ENCODE measurements at places on chromosomes 16 and 17.
A peak's percentile ranks its signal among the peaks of the same experiment; 100 is the strongest.

GRCh38 chr16:24139282-24139681, 116.9 kb upstream of the CACNG3 start:
- no peak overlapping the region for H3K27ac ChIP-seq
- H3K27me3 ChIP-seq: no peaks in the 10 kb centered on the region
- peaks cover 8% of the 10 kb centered on the region for H3K4me1 ChIP-seq
- DNase-seq: no peak

- no peak for DNase-seq
- H3K27ac ChIP-seq: no peak overlapping the region
- H3K4me1 ChIP-seq: peaks cover 10% of the 10 kb centered on the region
- H3K36me3 ChIP-seq: no peaks in the 10 kb centered on the region
Measured at GRCh38 chr16:86982912-86983311, 334.3 kb downstream of the C16orf95 start.

DNA sequence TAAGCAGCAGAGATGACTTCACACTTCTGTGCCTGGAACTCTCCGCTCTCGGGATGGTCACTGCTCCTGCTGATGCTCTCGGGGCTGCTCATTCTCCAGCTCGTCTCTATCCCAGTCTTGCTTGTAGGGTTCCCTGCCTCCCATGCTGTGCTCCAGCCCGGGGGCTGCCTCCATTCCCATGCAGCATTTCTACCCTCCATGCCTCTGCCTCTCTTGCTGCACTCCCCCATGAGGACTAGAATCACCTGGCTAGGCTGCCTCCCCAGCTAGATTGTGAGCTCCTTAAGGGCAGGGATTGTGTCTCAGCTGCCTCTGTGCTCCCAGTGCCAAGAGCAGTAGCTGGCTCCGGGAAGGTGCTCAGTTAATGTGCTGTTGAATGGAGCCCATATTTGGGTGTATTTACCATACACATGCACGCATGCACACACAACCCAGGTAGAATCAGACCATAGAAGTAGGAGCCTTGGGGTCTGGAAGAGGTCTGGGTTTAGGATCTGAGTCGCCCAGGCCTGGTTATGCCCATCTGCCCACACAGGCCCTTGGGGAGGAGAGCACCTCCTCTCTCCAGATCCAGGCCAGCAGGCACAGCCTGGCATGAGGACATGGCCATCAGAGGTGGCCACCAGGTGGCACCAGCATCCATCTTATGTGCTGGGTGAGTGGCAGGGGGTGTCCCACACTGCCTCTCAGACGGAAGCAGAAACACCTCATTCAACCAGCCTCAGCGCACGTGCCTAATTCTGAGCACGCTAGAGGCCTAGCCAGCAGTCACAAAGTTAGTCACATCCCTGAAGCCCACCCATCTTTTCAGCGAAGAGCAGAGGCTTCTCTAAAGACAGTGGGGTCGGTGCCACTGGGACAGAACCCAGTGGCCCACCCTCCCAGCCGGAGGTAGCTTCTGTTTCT, 9.3 kb downstream of the GIT1 start:
- peaks cover 94% of the 10 kb centered on the region for H3K36me3 ChIP-seq
- H3K4me1 ChIP-seq: peaks cover 74% of the 10 kb centered on the region
- no peak for DNase-seq
- peak overlapping the region; percentile 25 for H3K27ac ChIP-seq

DNA sequence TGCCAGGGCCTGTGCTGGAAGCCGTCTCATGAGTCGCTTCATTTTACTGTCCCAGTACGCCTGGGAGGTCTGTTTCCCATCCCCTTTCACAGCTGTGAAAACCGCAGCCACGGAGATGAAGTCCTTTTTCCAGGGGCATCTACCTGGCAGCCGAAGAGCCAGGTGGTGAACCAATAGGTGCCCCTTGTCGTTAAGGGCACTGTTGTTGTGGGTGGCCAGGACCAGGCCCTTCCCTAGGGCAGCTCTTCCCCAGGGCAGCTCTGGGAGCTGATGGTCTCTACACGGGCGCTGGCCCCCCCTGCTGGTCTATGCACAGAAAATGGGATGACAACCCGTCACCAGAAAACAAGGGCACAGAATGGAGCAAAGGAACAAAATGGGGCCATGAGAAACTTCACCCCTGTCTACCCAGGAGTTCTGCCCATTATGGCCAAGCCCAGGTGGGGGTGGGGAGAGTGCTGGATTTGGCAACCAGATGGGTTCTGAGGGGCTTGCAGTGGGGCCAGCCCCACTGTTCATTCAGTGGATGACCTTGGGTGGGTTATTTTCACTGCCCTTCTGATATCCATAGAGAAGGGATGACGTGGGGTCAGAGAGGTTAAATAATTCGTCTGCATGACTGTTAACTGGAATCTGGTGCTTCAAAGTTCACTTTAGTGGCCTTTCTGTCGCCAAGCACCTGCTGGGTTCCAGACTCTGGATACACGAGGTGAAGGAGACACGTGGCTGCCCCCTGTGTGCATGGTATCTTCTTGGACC, 11.5 kb downstream of the RMI2 start:
- DNase-seq: no peak
- H3K4me1 ChIP-seq: no peaks in the 10 kb centered on the region
- H3K4me3 ChIP-seq: no peak overlapping the region
- no peaks in the 10 kb centered on the region for H3K27me3 ChIP-seq

- H3K4me3 ChIP-seq: no peak overlapping the region
- peaks cover 13% of the 10 kb centered on the region for H3K4me1 ChIP-seq
- no peak overlapping the region for H3K27ac ChIP-seq
- no peak for DNase-seq
- peaks cover 27% of the 10 kb centered on the region for H3K36me3 ChIP-seq
- no peaks in the 10 kb centered on the region for H3K27me3 ChIP-seq
Measured at GRCh38 chr16:68696514-68696913, 40.6 kb upstream of the CDH1 start.

GRCh38 chr16:57084257-57084770, 8.1 kb upstream of the CPNE2 start:
- H3K4me1 ChIP-seq: peaks cover 4% of the 10 kb centered on the region
- no peaks in the 10 kb centered on the region for H3K36me3 ChIP-seq
- no peak for DNase-seq
- no peaks in the 10 kb centered on the region for H3K27me3 ChIP-seq
- no peak overlapping the region for H3K4me3 ChIP-seq
- H3K27ac ChIP-seq: no peak overlapping the region

DNA sequence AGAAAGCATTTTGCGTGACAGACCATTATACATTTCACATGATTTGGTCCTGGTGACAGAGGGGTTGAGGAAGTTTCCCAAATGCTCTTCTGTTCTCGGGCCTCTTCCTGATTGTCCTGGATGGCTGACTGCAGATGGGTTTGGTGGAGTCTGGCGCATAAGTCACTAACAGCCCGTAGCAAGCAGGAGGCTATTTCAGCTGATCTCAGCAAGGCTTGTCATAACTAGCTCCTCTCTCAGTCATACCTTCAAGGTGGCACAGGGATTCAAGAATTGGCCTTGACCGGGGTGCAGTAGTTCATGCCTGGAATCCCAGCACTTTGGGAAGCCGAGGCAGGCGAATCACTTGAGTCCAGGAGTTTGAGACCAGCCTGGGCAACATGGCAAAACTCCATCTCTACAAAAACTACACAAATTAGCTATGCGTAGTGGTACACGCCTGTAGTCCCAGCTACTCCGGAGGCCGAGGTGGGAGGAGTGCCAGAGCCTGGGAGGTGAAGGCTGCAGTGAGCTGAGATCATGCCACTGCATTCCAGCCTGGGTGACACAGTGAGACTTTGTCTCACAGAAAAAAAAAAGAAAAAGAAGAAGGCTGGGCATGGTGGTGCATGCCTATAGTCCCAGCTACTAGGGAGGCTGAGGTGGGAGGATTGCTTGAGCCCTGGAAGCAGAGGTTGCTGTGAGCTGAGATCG, 68.9 kb upstream of the HAS3 start:
- no peaks in the 10 kb centered on the region for H3K36me3 ChIP-seq
- H3K4me1 ChIP-seq: no peaks in the 10 kb centered on the region
- H3K27ac ChIP-seq: no peak overlapping the region
- DNase-seq: no peak
- H3K27me3 ChIP-seq: no peaks in the 10 kb centered on the region

- H3K4me1 ChIP-seq: peaks cover 25% of the 10 kb centered on the region
- no peaks in the 10 kb centered on the region for H3K27me3 ChIP-seq
- H3K4me3 ChIP-seq: no peak overlapping the region
- H3K27ac ChIP-seq: no peak overlapping the region
- DNase-seq: no peak
- no peaks in the 10 kb centered on the region for H3K36me3 ChIP-seq
Measured at GRCh38 chr16:11605891-11606290, 19.2 kb upstream of the LITAF start.

DNA sequence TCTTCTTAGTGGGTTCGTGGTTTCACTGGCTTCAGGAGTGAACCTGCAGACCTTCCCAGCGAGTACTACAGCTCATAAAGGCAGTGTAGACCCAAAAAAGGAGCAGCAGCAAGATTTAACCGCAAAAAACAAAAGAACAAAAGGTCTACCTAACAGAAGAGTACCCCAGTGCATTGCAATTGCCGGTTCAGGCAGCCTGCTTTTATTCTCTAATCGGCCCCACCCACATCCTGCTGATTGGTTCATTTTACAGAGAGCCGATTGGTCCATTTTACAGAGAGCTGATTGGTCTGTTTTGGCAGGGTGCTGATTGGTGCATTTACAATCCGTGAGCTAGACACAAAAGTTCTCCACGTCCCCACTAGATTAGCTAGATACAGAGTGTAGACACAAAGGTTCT, 2.0 kb upstream of the ARRB2 start:
- DNase-seq: no peak
- H3K36me3 ChIP-seq: no peaks in the 10 kb centered on the region
- no peak overlapping the region for H3K4me3 ChIP-seq
- no peaks in the 10 kb centered on the region for H3K27me3 ChIP-seq
- peaks cover 36% of the 10 kb centered on the region for H3K4me1 ChIP-seq

- no peaks in the 10 kb centered on the region for H3K4me1 ChIP-seq
- DNase-seq: no peak
- H3K27ac ChIP-seq: no peak overlapping the region
- no peaks in the 10 kb centered on the region for H3K36me3 ChIP-seq
- H3K4me3 ChIP-seq: no peak overlapping the region
- H3K27me3 ChIP-seq: no peaks in the 10 kb centered on the region
Measured at GRCh38 chr17:35294756-35295155, 51.9 kb downstream of the SLFN5 start.

GRCh38 chr16:12588510-12588909, 215.2 kb downstream of the CPPED1 start:
- no peak for DNase-seq
- no peaks in the 10 kb centered on the region for H3K4me1 ChIP-seq
- no peaks in the 10 kb centered on the region for H3K36me3 ChIP-seq
- H3K27ac ChIP-seq: no peak overlapping the region
- H3K4me3 ChIP-seq: no peak overlapping the region

GRCh38 chr16:64159976-64160375, 961.9 kb downstream of the CDH11 start:
- H3K27me3 ChIP-seq: no peaks in the 10 kb centered on the region
- DNase-seq: no peak
- H3K4me3 ChIP-seq: no peak overlapping the region
- H3K36me3 ChIP-seq: no peaks in the 10 kb centered on the region

GRCh38 chr16:12900156-12900555, 1.2 kb upstream of the SHISA9 start:
- DNase-seq: peak; percentile 74
- no peak overlapping the region for H3K27ac ChIP-seq
- peak overlapping the region; percentile 22 for H3K4me3 ChIP-seq
- peaks cover 31% of the 10 kb centered on the region for H3K4me1 ChIP-seq

- H3K27ac ChIP-seq: peak overlapping the region; percentile 25
- DNase-seq: no peak
- H3K4me3 ChIP-seq: no peak overlapping the region
- peaks cover 36% of the 10 kb centered on the region for H3K4me1 ChIP-seq
Measured at GRCh38 chr17:75645889-75646637, 12.8 kb downstream of the SMIM5 start.

DNA sequence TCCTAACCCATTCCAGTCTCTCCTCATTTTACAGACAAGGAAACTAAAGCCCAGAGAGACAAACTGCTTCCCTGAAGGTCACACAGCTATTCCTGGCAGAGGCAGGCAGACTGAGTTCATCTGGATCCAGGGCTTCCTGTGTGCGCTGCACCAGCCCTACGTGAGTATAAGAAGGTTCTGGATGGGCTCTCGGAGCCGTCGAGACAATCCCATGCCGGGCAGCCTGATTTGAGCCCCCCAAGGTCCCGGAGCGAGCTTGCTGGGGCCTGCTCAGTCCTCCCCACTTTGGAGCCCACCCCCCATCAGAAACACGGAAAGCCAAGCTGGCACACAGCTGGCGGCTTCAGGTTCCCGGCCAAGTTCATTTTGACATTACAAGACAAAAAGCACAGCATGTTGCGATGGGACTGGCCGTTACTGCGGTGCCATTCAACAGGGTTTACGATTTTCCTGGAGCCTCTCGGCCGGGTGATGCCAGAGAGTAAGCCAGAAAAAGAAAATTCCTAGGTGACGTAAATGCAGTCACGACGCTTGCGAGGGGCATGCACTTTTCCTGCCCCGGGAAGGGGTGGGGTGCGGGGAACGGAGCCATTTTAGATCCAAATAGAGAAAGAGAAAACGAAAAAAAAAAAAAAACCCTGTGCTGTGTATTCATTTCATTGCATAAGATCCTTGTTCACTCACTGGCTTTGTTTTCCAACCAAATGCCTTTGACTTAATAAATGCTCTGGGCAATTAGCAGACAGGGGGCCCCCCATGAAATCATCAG, 167.1 kb upstream of the FOXF1 start:
- peaks cover 21% of the 10 kb centered on the region for H3K4me1 ChIP-seq
- H3K27ac ChIP-seq: no peak overlapping the region
- DNase-seq: no peak
- H3K36me3 ChIP-seq: no peaks in the 10 kb centered on the region
- no peak overlapping the region for H3K4me3 ChIP-seq
- H3K27me3 ChIP-seq: peaks cover 23% of the 10 kb centered on the region

- no peak for DNase-seq
- peaks cover 66% of the 10 kb centered on the region for H3K4me1 ChIP-seq
- peaks cover 4% of the 10 kb centered on the region for H3K27me3 ChIP-seq
- H3K27ac ChIP-seq: no peak overlapping the region
Measured at GRCh38 chr17:49512296-49513043, 17.4 kb downstream of the NGFR start.

DNA sequence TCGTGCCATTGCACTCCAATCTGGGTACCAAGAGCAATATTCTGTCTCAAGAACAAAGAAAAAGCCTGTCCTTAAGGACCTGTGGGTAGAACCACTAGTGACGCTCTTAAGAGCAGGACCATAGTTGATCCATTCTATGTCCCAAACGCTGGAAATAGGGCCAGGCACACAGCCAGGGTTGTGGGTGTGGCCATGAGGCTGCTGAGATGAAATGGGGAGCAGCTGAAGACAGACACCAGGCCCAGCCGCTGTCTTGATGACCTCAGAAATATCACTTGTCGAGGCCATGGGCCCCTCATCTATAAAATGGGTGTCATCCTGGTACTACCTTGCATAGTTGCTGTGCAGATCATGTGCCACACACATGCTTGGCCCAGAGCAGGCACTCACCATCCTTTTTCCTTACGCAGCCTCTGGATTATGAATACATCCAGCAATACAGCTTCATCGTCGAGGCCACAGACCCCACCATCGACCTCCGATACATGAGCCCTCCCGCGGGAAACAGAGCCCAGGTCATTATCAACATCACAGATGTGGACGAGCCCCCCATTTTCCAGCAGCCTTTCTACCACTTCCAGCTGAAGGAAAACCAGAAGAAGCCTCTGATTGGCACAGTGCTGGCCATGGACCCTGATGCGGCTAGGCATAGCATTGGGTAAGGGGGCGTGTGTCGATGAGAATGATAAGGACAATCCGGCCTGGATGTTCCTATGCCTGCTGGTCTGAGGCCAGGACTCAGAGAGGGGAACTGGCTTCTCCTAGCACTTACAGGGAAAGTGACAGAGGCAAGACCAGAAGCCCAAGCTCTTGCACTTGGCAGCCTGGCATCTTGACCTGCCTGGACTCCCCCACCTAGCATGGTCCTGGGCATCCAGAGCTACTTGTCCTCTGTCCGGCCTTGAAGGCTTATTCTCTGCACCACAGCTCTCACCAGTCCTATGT, 25.5 kb downstream of the CDH5 start:
- H3K27ac ChIP-seq: no peak overlapping the region
- H3K36me3 ChIP-seq: no peaks in the 10 kb centered on the region
- no peaks in the 10 kb centered on the region for H3K27me3 ChIP-seq
- no peak for DNase-seq

Measured in spinal cord (tissue), 10 donors.